ENCODE measurements at places on chromosomes 7 and 10.

DNA sequence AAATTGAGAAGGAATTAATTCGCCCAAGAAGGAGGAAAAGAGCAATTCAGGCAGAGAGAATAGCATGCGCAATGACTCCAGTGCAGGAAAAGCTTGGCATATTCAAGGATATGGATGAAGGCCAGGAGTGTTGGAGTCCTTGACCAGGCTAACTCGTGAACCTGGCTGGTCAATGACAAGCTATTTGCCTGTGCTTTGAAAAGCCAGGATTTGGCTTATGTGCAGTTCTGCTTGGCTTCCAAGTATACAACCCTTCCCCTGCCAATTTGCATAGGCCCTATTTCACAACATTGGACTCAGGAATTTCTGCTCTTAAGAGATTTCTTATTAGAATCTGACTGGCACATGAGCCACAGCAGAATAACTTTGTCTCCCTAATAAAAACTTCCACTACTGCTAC is 72.3 kb upstream of the SP8 start:
- DNase-seq: no peak

DNA sequence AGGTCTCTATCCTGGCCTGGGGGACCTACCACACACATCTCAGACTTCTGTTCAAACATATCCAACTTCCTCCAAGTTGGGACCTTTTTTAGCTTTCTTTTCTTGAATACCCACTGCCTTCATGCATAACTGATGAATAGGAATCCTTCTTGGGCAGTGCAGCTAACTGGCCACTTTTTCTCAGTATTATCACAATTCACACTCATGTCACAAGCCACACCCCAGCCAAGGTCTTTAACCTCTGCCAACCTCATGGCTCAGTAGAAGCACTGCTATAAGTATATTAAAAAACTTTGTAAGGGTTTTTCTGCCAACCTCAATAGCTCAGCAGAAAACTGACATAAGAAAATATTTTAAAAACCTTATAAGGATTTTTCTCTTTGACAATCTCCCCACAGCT is 44.5 kb downstream of the HHEX start:
- DNase-seq: no peak

DNA sequence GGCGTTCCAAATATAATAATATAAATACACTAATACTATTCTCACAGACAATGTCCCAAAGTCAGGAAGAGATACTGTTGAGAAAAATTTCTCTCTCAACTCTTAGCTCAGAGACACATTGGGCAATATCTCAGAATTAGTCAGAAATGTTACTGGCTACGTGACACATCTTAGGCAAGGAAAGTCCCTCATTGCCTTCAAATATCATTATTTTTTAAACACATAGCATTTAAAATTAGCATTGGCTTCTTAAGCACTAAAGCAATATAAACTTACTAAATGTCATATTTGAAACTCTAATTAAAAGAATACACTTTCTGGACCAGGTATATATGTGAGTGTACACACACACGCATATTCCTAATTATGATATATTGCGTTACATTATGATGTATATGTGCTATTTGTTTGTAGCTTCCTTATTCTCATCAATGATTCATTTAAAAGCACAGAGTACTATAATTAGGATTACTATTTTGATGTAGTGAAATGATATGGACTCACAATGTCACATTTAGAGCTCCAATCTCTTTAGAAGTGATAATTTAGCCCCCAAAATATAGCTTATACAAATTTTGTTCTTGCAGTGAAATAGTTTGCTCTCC is 255.8 kb downstream of the TWIST1 start:
- DNase-seq: no peak

DNA sequence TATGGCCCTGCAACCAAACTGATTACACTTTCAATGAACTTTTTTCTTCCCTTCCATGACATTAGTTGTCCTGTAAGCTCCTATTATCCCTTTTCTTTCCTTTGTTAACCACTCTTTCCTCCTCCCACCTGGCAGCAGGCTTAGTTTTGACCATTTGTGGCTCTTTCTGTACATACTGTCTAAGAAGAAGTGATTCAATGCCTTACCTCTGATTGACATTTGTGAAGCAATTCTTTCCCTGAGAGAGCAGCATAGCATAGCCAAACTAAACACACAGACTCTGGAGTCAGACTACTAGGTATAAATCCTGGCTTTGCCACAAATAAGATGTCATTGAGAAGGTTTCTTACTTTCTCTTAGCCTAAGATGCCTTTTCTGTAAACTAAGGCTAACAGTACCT is 48.9 kb downstream of the AHR start:
- DNase-seq: no peak

DNA sequence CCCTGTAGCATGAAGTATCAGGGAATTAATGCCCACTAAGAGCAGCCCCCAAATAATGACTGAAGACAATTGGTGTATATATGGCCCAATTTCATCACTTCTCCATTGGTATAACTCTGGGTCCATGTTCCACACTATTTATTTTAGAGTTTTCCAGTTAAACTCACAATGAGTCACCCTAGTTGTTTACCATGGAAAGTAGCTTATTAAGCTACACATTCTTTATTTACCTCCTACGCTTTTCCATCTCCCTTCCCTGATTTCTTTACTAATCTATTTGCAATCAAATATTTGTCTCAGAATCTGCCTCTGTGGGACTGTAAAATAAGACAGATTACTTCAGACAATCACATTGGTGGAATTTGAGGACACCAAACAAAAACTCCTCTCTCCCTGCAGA is 655.6 kb downstream of the SORCS1 start:
- DNase-seq: no peak

GRCh38 chr7:66198469-66198868 is 6.7 kb upstream of the TPST1 start:
- no peak for DNase-seq

DNA sequence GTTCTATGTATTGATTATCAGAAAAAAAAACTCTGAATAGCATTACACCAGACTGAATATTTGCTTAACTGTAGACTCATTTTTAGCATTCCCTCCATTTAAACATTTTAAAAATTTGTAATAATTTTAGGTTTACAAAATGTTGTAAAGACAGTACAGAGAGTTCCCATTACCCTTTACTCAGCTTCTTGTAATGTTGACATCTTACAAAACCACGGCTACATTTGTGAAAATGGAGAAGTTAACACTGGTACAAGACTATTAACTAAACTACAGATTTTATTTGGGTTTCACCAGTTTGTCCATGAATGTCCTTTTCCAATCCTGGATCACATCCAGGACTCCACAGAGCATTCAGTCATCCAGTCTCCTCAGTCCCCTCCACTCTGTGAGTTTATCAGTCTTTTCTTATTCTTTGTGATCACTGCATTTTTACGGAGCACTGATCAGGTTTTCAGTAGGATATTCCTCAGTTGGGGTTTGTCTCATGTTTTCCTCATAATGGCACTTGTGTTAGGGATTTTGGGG is 130.0 kb upstream of the EEPD1 start:
- DNase-seq: no peak

GRCh38 chr10:85608706-85609105 is 757.9 kb downstream of the GRID1 start:
- no peak for DNase-seq

- DNase-seq: no peak
Measured at GRCh38 chr10:116984202-116984990, 20.6 kb downstream of the SHTN1 start.

DNA sequence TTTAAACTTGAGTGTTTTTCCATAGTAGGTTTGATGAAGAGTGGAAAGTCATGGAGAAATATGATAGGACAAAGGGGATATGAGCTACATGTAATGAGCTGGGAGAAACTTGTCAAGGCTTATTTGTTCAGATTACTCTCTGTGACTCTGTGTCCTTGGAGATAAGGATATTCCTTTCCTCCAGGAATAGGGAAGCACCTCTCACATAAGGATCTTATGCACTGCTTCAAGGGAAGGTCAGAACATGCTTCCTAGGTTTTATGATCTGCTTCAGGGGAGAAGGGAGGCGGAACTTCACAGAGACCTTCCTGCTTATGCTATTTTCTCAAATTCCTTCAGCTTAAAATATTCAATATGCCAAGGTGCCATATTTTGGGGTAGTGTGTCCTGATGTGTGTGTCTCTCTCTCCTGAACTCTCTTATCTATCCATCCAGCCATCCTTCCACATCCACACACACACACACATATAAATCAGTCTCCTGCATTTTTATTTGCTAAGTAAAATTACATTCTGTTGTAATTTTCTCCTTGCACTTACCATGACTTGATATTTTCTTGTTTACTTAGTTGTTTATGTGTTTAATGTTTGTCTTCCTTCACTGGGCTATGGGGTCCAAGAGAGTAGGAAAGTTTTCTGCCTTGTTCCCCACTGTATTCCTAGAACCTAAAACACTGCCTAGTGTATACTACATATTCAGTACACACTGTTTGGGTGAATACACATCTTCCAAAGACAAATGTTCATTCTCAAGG is 26.4 kb downstream of the ARL4A start:
- no peak for DNase-seq

GRCh38 chr10:59222788-59223187 is 46.3 kb downstream of the PHYHIPL start:
- DNase-seq: no peak
